ENCODE measurements at places on chromosomes 12 and 14.
A peak's percentile ranks its signal among the peaks of the same experiment; 100 is the strongest.

DNA sequence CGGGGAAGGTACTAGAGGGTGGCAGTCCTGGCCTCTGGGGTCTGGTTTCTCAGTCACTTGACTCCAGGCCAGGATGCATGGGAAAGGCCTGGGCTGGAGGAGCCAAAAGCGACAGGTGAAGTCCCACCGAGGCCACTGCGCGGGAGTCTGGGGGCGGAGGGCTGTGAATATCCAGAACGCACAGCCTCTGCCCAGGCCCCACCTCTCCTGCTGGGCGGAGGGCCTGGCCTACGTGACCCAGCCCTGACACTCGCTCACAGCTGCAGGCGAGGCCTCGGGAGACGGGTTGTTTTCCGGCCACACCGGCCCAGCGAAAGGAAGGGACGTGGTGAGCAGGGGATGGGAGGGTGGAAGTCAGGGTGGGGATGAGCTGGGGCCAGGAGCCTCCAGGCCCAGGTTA lies 91.2 kb downstream of the RFLNA start:
- no peak for DNase-seq

DNA sequence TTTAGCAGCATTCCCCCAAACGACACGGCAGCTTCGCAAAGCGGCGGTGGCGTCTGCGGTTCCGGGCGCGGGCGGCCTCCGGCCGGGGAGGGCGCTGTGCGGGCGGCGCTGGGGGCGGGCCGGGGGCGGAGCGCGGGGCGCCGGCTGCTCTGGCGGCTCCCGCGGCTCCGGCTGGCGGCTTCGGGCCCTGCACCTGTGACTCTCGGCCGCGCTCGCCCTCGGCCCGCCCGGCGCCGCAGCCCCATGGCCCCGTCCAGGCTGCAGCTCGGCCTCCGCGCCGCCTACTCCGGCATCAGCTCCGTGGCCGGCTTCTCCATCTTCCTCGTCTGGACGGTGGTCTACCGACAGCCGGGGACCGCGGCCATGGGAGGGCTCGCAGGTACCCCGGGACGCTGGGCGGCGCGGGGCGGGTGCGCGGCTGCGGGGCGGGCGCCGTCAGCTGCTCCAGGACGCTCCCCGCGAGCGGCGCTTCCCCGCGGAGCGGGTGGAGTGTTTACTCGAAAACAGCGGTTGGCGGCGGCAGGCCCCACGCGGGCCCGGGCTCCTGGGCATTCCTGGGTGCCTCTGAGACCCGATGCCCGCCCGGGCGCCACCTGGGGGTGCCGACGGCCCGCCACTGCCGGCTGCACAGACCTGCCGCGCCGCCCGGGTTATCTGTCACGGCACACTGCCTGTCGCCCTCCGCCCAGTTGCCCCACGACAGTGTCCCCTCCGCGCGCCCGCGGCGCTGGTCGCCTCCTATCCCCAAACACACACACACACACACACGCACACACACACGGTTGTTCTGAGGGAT lies at the start of gene SLC48A1:
TSS of gene SLC48A1 (plus strand) at position 177 of the 796 bp plus-strand sequence. CDS start at position 244, 67 bp downstream.
- DNase-seq: peak; percentile 61

DNA sequence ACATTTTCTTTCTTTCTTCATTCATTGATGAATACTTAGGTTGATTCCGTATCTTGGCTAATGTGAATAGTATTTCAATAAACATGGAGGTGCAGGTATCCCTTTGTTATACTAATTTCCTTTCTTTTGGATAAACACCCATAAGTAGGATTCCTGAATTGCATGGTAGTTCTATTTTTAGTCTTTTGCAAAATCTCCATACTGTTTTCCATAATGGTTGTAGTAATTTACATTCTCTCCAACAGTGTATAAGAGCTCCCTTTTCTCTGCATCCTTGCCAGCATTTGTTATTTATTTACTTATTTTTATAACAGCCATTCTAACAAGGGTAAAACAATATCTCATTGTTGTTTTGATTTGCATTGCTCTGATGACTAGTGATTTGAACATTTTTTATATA lies 36.6 kb downstream of the PIK3C2G start:
- DNase-seq: no peak

GRCh38 chr14:23249824-23250223 lies 12.1 kb downstream of the RNF212B start:
- DNase-seq: no peak

DNA sequence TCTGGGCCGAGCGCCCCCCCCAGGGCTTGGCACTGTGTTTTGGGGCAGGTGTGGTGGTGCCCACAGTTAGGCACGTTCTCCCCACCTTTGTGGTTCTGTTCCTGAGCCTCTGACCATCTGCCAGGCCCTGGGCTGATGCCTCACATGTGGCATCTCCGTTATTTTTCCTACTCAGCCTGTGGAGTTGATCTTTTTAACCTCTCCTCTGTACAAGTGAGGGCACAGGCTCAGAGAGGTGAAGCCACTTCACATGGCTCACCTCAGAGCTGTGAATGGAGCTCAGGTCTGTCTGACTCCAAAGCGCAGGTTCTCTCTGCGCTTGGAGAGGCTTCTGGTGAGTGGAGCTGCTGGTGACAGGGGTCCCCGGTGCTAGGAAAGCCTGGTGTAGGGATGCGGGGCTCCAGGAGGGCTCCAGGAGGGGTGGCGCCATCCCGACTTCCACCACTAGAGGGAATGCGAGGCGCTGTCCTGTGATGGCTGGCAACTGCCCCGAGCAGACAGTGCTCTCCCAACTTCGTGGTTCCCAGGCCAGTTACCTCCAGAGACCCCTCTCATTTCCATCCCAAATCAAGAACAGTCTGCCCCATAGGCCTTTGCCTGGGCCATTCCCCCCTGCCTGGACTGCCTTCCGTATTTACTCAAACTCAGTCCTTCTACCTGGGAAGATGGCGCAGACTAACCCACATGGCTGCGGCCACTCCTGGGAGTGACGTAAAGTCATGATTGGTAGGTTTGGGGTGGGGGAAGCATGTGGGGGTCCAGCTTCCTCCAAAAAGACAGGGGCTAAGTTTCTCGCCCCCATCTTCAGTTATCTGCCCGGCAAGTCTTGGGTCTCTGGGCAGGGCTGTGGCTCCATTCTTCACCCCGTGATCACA lies 9.9 kb downstream of the BCL7A start:
- DNase-seq: peak; percentile 53

GRCh38 chr14:39180553-39180952 lies 5.5 kb downstream of the PNN start:
- DNase-seq: no peak

DNA sequence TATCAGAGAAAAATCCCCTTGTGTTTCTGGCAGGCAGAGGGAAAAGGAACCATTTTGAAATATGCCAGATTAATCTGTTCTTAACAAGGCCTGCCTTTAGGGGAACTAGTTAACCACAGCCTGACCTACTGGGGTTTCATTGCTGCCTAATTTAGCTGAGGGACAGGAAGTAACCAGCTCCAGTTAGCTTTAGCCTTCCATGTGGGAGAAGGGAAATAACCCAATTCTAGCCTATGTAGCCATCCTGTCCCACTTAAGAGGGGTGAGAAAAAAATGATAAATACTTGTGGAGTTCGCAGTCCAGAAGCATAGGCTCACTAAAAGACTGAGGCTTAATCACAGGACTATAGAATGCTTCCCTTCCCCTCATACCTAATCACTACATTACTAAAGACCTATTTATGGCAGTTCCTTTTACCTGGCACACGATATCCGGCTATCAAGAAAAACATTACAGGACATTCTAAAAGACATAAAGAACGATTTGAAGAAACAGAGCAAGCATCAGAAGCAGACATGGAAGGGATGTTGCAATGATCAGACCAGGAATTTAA lies 22.8 kb downstream of the COX8C start:
- no peak for DNase-seq

- DNase-seq: peak; percentile 41
Observed at GRCh38 chr14:21852061-21852664, 178.5 kb upstream of the OR4E1 start.

DNA sequence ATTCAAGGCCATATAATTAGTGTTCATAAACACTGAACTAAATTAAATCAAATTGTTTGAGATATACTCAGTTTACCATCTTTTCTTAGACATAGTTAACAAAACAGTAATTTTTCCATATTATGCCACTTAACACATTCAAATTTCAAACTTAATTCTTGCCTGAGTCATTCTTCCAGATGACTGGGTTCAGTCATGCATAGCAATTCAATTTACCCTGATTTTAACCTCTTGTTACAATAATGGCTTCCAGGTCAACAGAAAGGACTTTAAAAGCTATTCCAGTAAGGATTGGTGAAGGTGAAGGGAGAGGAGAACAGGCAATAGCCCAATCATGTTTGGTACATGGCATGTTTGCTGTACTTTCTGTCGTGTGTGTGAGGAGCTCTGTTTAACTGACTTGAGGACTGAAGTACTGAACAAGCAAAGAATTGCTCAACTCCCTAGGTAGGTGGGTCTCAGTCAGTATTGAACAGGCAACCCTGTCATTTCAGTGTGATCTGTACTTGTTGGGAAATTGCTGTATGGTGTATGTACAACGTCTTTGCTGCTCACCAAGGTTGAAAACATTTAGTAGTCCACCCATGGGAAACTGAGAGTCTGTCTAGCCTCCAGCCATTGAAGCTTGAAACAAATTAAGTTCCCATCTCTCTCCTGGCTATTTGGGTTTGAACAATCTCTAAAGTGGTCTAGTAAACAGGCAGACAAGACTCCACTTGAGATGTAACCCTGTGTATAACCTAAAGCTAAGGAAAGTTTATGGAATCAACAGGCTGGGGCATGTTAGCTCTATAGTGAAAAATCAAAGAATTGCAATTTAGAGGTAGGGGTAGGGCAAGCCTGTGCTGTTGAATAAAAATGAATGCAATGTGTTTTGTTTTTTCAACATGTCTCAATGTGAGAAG lies 327.2 kb downstream of the BTG1 start:
- no peak for DNase-seq

DNA sequence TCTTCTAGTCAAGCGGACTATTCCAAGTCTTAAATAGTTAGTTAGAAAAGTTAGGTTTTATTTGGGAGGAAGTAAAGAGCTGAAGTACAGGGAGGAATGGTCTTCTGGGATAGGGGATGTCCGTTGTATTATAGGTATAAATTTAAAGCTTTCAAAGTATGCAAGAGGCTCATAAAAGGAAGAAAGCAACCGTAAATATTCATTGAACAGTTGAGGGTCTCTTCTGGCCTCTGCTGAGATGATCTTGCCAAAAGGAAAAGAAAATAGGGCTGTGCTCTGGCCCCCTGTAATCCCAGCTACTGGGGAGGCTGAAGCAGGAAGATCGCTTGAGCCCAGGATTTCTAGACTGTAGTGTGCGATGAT lies 377 bp upstream of the TIMELESS start:
- no peak for DNase-seq

DNA sequence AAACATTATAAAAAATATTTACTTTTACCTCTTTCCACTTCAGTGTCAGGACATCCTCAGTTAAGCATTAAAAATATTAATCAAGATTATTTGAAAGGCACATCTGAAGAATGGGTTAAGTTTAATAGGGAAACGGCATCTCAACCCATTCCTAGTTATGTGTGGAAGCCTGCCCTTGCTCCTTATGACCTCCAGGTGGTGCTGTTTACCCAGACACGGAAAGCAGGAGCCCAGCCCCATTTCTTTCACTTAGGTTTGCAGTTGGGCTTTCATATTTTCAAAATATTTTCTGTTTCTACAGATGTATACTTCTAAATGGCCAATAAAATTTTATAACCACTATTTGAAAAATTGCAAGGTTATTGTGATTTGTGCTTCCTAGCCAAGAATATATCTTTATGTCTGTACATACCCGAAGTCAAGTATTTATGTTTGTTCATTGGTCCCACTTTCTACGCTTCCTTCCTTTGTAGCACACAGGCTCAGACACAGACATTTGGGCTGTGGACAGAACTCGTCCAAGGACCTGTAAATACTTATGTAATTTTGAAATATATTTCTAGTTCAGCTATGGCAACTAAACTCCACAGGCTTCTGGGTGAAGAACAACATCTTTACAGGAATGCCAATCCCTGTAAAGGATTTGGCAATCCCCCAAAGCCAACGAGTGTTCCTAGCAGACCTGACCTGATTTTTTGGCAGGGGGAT lies 247.1 kb downstream of the AKAP6 start:
- DNase-seq: no peak

- no peak for DNase-seq
Observed at GRCh38 chr12:132837693-132838409, 9.2 kb upstream of the GOLGA3 start.

DNA sequence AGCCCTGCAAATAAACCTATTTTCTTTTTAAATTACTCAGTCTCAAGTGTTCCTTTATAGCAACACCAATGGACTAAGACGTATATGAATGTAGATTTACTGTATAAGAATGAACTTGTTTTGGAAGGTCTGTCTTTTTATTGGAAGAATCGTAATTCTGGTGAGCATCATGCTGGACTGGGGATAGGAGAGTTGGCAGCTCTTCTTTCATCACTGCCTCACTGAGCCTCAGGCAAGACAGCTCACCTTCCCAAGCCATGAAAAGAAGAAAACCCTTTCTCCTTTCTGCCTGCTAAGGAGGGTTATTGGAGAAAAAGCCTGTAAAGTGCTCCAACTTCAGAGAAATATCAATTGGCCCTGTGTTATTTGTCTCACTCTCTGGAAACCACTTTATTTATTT lies 9.1 kb upstream of the RNF34 start:
- no peak for DNase-seq

DNA sequence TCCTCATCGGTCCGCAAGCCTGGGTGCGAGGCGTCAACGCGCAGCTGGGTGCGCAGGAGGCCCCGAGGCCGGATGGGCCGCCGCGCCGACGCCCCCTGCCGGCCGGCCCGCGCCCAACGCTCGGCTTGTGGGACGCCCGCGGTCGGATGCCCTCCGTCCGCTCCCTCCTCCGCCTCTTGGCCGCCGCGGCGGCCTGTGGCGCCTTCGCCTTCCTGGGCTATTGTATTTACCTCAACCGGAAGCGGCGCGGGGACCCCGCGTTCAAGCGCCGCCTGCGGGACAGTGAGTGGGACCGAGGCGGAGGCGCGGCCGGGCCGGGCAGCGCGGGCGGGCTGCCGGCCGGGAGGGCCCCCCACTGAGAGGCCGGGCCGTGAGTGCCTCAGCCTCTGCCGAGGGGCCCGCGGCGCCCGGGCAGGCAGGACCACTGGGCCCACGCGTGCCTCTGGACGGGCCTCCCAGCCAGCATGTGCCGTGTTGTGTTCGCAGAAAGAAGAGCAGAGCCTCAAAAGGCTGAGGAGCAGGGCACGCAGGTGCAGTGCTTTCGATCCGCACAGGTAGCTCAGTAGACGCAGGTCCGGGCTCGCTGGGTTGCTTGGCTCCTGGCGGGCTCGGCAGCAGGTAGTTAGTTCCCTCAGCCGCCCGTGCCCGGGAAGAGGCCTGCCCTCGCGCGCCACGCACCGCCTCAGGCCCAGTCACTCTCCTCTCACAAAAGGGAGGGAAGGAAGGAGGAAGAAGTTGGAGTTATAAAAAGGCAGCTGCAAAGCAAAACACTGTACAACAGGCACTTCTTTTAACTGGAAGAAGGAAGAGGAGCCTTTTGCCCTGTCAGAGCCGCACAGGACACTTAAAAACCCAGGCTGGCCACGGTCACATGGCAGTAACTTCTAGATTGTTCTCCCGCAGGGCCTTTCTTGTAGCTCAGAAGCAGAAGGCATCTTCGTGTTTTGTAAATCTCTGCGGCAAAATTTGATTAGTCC lies at the start of gene TOMM20L:
TSS of gene TOMM20L (plus strand) at position 119 of the 977 bp plus-strand sequence. CDS start at position 147, 28 bp downstream.
- DNase-seq: peak; percentile 24

GRCh38 chr14:90886297-90886815 lies 70.1 kb upstream of the TTC7B start:
- DNase-seq: no peak

GRCh38 chr12:26226122-26226521 lies 30.7 kb downstream of the SSPN start:
- no peak for DNase-seq

- DNase-seq: no peak
Observed at GRCh38 chr14:66752109-66752508, 244.2 kb downstream of the GPHN start.

- DNase-seq: peak; percentile 55
Observed at GRCh38 chr12:52980650-52981423, 25.4 kb upstream of the EIF4B start.

Measured in stimulated activated CD4-positive, alpha-beta T cell treated with anti-CD3 and anti-CD28 coated beads, TNF-alpha, amount 100 ng/mL, for 1 hour (primary cell).